Immature natural killer cell (primary cell): ENCODE measurements at places on chromosomes 13 and 19.

GRCh38 chr19:55311797-55312196 is 13.3 kb downstream of the TMEM150B start:
- H3K27ac ChIP-seq, result no peak overlapping the region
- no peak overlapping the region for H3K4me3 ChIP-seq
- no peaks in the 10 kb centered on the region for H3K4me1 ChIP-seq
- no peak for DNase-seq
- H3K36me3 ChIP-seq, result no peaks in the 10 kb centered on the region
- peaks cover 3% of the 10 kb centered on the region for H3K27me3 ChIP-seq

DNA sequence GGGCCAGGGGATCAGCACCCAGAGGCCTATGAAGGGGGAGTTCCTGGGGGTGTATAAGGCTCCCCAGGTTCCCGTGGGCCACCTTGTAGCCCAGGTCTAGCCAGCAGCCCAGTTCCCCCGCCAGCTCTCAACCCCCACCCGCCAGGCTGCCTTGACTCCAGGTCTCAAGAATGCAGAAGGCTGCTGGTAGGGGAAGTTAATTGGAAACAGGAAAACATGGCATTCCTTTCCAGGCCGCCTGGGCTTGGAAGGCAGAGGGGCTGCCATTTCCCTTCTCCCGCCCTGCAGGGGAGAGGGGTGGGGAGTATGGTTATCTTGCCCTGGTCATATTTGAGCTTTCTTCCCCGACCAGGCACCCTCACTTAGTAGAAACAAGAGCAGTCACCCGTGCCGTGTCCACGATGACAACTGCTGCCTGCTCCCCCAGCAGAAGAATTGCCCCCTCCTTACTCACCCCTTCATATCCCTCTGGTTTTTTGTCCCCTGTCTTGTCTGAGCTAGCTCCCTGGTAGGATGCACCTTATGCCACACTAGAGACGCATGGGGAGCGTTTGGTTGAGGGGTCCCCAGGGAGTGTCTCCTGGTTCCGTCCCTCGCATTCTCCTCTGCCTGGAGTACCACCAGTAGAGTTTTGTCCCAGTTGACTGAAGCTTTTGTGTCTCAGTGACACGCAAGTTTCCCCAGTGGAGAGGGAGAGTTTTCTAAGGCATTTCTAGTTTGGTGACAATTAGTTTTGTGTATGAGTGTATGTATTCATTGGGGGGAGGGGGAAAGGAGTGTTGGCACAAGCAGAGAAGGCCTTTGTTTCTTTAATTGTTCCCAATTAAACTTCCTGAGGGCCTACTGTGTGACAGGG is 4.5 kb downstream of the BICRA start:
- peaks cover 61% of the 10 kb centered on the region for H3K4me1 ChIP-seq
- H3K27ac ChIP-seq, result peak overlapping the region; percentile 67
- no peak for DNase-seq
- H3K36me3 ChIP-seq, result no peaks in the 10 kb centered on the region
- H3K27me3 ChIP-seq, result peaks cover 3% of the 10 kb centered on the region
- no peak overlapping the region for H3K4me3 ChIP-seq

- no peak for DNase-seq
Measured at GRCh38 chr13:78875792-78876580, 217.0 kb upstream of the OBI1 start.

DNA sequence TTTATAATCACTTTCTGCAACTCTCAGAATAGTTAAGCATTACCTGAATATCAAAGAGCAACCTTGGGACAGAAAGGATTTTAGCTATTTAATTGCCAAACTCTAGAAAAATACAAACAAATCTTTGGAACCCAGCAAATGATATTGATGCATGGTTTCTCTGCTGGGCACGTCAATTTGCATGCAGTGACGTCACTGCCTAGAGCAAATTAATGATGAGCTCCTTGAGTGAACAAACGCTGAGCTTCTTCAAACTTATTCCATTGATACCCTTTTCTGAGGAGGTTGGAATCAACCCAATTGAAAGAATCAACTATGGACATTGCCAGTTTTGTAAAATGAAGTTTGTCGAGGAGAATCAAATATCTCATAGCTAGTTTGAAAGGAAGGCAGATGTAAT is 259.9 kb upstream of the SOX21 start:
- H3K27me3 ChIP-seq, result peaks cover 3% of the 10 kb centered on the region
- H3K36me3 ChIP-seq, result no peaks in the 10 kb centered on the region
- H3K4me1 ChIP-seq, result no peaks in the 10 kb centered on the region
- no peak overlapping the region for H3K27ac ChIP-seq
- H3K4me3 ChIP-seq, result no peak overlapping the region

GRCh38 chr13:39599842-39600241 is 3.2 kb downstream of the LHFPL6 start:
- no peak overlapping the region for H3K27ac ChIP-seq
- DNase-seq, result no peak
- peaks cover 8% of the 10 kb centered on the region for H3K4me1 ChIP-seq
- no peaks in the 10 kb centered on the region for H3K36me3 ChIP-seq
- H3K4me3 ChIP-seq, result no peak overlapping the region
- H3K27me3 ChIP-seq, result peaks cover 23% of the 10 kb centered on the region

- no peaks in the 10 kb centered on the region for H3K4me1 ChIP-seq
- H3K36me3 ChIP-seq, result no peaks in the 10 kb centered on the region
- no peak overlapping the region for H3K27ac ChIP-seq
- H3K4me3 ChIP-seq, result no peak overlapping the region
- no peaks in the 10 kb centered on the region for H3K27me3 ChIP-seq
- no peak for DNase-seq
Measured at GRCh38 chr13:34469196-34469986, 472.7 kb upstream of the NBEA start.

DNA sequence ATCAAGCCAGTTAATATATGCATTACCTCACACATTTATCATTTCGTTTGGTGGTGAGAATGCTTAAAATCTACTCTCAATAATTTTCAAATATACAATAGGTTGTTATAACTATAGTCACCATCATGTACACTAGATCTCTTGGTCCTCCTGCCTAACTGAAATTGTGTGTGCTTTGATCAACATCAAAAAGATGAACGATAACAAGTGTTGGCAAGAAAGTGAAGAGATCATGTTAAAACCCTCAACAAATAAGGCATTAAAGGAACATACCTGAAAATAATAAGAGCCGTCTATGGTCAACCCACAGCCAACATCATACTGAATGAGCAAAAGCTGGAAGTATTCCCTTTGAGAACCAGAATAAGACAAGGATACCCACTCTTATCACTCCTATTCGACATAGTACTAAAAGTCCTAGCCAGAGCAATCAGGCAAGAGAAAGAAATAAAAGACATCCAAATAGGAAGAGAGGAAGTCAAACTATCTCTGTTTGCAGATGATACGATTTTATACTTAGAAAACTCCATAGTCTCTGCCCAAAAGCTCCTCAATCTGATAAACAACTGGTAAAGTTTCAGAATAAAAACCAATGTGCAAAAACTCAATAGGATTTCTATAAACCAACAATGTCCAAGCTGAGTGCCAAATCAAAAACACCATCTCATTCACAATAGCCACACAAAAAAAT is 27.9 kb upstream of the OR10H1 start:
- no peaks in the 10 kb centered on the region for H3K36me3 ChIP-seq
- H3K27ac ChIP-seq, result peak overlapping the region; percentile 3
- H3K27me3 ChIP-seq, result no peaks in the 10 kb centered on the region
- H3K4me1 ChIP-seq, result peaks cover 49% of the 10 kb centered on the region
- H3K4me3 ChIP-seq, result peak overlapping the region; percentile 4

GRCh38 chr13:36251526-36251925 is 37.2 kb upstream of the SOHLH2 start:
- no peaks in the 10 kb centered on the region for H3K27me3 ChIP-seq
- H3K36me3 ChIP-seq, result no peaks in the 10 kb centered on the region
- no peak overlapping the region for H3K4me3 ChIP-seq
- no peaks in the 10 kb centered on the region for H3K4me1 ChIP-seq

DNA sequence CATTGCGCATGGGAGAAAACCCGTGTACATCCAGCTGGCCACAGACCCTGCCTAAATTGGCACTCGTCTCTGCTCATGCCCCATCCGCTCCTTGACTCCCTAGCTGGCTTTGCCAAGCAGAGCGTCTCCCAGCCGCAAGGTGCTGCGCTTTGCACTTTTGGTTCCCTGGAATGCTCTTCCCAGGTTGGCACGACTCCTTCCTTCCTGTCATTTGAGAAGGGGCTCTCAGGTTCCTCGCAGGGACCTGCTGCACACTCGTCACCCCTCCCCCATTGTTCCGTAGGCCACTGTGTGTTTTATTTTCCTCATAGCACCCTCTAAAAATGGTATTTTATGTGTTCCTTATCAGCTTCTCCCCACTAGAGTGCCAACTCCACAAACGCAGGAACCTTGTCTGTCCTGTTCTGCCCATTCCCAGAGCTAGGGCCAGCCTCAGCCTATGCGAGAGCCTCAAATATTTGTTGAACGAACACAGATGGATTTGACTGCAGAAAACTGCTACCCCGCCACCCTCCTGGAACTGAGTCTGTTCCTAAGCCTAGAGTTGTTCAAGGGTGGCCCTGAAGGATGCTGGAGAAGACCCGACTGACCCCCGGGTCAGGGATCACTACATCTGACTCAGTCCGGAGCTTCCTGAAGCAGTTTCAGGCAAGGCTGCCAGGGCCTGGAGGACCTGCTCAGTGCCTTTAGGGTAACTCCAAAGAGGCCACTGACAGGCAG is 8.4 kb upstream of the CEBPA start:
- DNase-seq, result no peak
- H3K4me3 ChIP-seq, result no peak overlapping the region
- no peaks in the 10 kb centered on the region for H3K4me1 ChIP-seq
- H3K27ac ChIP-seq, result no peak overlapping the region

GRCh38 chr13:40318366-40318765 is 348.1 kb downstream of the FOXO1 start:
- no peaks in the 10 kb centered on the region for H3K27me3 ChIP-seq
- no peaks in the 10 kb centered on the region for H3K4me1 ChIP-seq
- no peak overlapping the region for H3K27ac ChIP-seq
- DNase-seq, result no peak
- H3K36me3 ChIP-seq, result no peaks in the 10 kb centered on the region

- H3K36me3 ChIP-seq, result peaks cover 4% of the 10 kb centered on the region
- H3K27ac ChIP-seq, result no peak overlapping the region
- H3K4me3 ChIP-seq, result no peak overlapping the region
- H3K27me3 ChIP-seq, result peaks cover 28% of the 10 kb centered on the region
- no peak for DNase-seq
- no peaks in the 10 kb centered on the region for H3K4me1 ChIP-seq
Measured at GRCh38 chr19:53960886-53961285, 1.9 kb upstream of the CACNG8 start.

DNA sequence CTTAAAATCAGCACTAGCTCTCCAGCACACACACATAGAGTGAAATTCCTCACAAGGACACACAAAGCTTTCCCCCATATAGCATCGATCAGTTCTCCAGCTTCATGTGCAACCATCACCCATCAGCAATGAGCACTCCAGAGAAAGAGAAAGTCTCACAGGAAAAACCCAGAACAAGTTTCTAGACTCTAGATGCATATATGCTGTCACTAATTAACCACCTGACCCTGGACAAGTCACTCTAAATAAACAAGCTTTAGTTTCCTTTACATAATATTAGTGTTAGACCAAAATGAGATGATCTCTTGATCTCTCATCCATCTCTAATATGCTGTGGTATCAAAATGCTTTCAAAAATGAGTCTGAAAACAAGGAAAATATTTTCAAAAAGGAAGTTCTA is 81.2 kb downstream of the TBC1D4 start:
- no peak for DNase-seq
- H3K4me1 ChIP-seq, result no peaks in the 10 kb centered on the region
- H3K27me3 ChIP-seq, result no peaks in the 10 kb centered on the region
- H3K27ac ChIP-seq, result no peak overlapping the region
- no peak overlapping the region for H3K4me3 ChIP-seq
- no peaks in the 10 kb centered on the region for H3K36me3 ChIP-seq

- H3K4me3 ChIP-seq, result no peak overlapping the region
- no peak for DNase-seq
- H3K36me3 ChIP-seq, result no peaks in the 10 kb centered on the region
Measured at GRCh38 chr13:44523146-44524015, 52.7 kb downstream of the TSC22D1 start.

DNA sequence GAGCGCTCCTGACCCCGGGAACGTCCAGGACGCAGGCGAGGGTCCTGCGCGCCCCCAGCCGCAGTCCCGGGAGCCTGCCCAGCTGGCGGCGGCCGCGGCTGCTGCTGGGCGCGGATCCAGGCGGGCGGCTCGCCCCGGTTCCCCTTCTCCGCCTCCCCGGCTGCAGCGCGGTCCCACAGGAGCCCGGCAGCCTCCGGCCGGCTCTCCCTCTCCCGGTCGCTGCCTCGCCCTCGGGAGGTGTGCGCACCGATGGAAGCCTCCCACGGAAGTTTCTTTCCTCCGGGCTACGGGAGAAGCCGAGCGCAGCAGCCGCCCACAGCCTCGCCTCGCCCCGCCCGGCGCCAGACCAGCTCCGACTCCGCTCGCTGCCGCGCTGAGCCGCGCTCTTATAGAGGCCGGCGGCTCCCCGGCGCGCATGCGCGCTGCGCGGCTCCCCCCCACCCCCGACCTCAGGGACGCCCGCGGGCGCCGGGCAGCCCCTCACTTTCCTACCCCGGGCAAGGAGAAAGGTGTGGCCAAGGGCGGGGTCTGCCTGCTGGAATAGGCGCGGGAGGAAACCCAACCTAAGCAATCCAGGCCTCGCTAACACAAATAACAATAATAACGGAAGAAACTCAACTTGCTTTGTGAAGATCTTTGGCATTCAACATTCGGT is at the start of gene SHISA2:
TSS of gene SHISA2 (minus strand) at position 360 of the 655 bp plus-strand sequence. CDS start 1,041 bp downstream, outside the sequence.
- H3K4me1 ChIP-seq, result peaks cover 5% of the 10 kb centered on the region
- no peaks in the 10 kb centered on the region for H3K36me3 ChIP-seq
- peaks cover 7% of the 10 kb centered on the region for H3K27me3 ChIP-seq
- no peak within 1 kb of the TSS for H3K27ac ChIP-seq
- DNase-seq, result no peak
- H3K4me3 ChIP-seq, result peak within 1 kb of the TSS; percentile 37

GRCh38 chr19:44499559-44499958 is 763 bp downstream of the ZNF180 start:
- DNase-seq, result no peak
- H3K27me3 ChIP-seq, result peaks cover 12% of the 10 kb centered on the region
- H3K27ac ChIP-seq, result peak overlapping the region; percentile 84

DNA sequence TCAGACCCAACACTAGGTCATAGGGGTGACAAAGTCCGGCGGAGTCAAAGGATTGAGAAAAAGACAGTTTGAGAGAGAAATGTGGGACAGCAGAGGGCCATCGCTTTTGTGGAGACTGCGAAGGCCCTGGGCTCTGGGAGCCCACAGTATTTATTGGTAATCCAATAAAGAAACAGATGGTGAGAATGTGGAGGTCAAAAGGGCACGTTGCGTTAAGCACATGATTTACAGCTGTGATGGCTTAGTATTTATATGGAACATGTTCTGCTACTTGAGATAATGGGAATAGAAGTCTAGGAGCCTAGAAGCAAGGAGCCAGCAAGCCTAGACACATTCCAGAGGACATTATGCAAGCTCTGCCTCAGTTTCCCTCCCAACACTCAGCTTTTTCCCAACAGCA is 2521.1 kb downstream of the PCDH9 start:
- H3K27me3 ChIP-seq, result peaks cover 2% of the 10 kb centered on the region

DNA sequence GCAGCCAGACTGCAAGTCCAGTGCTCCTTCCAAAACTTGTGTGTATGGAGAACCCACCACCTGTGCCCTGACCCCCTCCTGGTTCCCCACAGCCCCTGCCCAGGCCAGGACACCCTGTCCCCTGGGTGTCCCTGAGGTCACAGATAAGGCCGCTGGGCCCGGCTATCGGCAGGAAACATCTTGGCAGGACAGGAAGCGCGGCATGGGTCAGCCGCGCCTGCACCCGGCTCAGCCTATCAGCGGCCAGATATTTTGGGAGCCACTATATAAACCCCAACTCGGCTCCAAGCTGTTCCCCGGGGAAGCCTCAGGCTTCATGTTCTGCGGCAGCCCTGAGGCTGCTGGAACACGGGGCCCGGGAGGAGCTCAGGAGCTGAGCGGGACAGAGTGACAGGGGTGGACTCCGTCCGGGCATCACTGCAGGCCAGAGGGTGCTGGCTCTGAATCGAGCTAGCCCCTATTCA is 60.8 kb downstream of the AP1M1 start:
- no peak overlapping the region for H3K27ac ChIP-seq
- H3K27me3 ChIP-seq, result peaks cover 6% of the 10 kb centered on the region
- H3K36me3 ChIP-seq, result no peaks in the 10 kb centered on the region
- DNase-seq, result no peak
- H3K4me1 ChIP-seq, result peaks cover 44% of the 10 kb centered on the region
